Metanephros (tissue), 2 donors: ENCODE measurements at places on chromosomes 11 and 22. TPM values are rescaled to one million over a fixed set of nuclear protein-coding genes. Genes with fewer than 3 reads are reported as not detected.

Gene FOXR1
- not detected for total RNA-seq

Gene OR8B12
- not detected for total RNA-seq

Gene ANKK1
- 0.47 TPM for total RNA-seq

Gene ARAP1
- 138 TPM for total RNA-seq

Gene CHORDC1
- 75.9 TPM for total RNA-seq

Gene LBHD1
- total RNA-seq, result 4.0 TPM

Gene MAPK8IP2
- 1.8 TPM for total RNA-seq

Gene APLNR
- 92.8 TPM for total RNA-seq

Gene ST14
- total RNA-seq, result 39.8 TPM

Gene TMPRSS6
- 0.18 TPM for total RNA-seq

Gene MSANTD4
- 18.0 TPM for total RNA-seq

Gene TYR
- total RNA-seq, result not detected

Gene ARHGAP32
- 34.2 TPM for total RNA-seq

Gene LMO2
- 29.8 TPM for total RNA-seq

Gene PLEKHA7
- total RNA-seq, result 38.4 TPM

Gene NUDT22
- 51.3 TPM for total RNA-seq

Gene RHOG
- total RNA-seq, result 17.7 TPM

Gene XKR3
- total RNA-seq, result not detected

Gene OR9G1
- not detected for total RNA-seq

Gene PHLDB1
- 116 TPM for total RNA-seq

Gene LRRC32
- 72.5 TPM for total RNA-seq

Gene TSSK2
- not detected for total RNA-seq
